ENCODE measurements at places on chromosomes 4 and X. TPM values are rescaled to one million over a fixed set of nuclear protein-coding genes. Genes with fewer than 3 reads are reported as not detected.

DNA sequence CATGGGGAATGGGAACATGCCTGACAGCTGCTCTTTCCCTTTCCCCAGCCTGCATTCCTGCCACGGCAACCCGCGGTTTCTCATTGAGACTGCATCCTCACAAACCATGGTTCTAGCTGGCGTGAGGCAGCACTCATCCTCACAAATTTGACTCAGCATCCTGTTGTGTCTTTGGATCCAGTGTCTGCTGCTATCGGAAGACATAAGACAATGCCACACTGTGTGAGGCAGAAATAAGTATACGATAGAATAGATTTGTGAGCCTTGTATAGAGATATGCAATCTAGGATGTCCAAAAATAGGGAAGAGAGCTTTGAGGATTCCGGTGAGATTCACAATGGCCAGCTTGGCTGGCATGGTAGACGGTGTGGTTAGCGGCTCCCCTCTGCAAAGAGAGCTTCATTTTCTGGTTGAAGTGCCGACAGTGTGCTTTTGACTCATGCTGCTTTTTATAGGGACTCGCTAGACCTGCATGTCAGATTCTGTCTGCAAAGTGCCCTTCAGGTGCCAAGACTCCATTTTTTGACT is 161.3 kb upstream of the PSAPL1 start:
- H3K27ac ChIP-seq = no peak overlapping the region
- no peak for DNase-seq
- H3K36me3 ChIP-seq = no peaks in the 10 kb centered on the region
- H3K4me1 ChIP-seq = no peaks in the 10 kb centered on the region

GRCh38 chr4:81966676-81967075 is 407.1 kb downstream of the HNRNPD start:
- no peaks in the 10 kb centered on the region for H3K36me3 ChIP-seq
- DNase-seq = no peak
- no peak overlapping the region for H3K27ac ChIP-seq
- no peak overlapping the region for H3K4me3 ChIP-seq

GRCh38 chrX:45622042-45622423 is 421.4 kb upstream of the DIPK2B start:
- no peaks in the 10 kb centered on the region for H3K36me3 ChIP-seq
- H3K4me1 ChIP-seq = no peaks in the 10 kb centered on the region
- no peak overlapping the region for H3K27ac ChIP-seq
- DNase-seq = no peak
- H3K27me3 ChIP-seq = no peaks in the 10 kb centered on the region

FGF13 gene
- total RNA-seq = not detected

PDCL2 gene
- total RNA-seq = not detected

CENPVL1 gene
- not detected for total RNA-seq

THAP9 gene
- 2.3 TPM for total RNA-seq

YIPF6 gene
- total RNA-seq = 19.1 TPM

Data from CD4-positive, CD25-positive, alpha-beta regulatory T cell (primary cell).